ENCODE measurements at places on chromosomes 3 and 15. TPM values are rescaled to one million over a fixed set of nuclear protein-coding genes. Genes with fewer than 3 reads are reported as not detected.

SLC28A2 gene
- not detected for total RNA-seq

ACAN gene
- total RNA-seq = 0.06 TPM

DNA sequence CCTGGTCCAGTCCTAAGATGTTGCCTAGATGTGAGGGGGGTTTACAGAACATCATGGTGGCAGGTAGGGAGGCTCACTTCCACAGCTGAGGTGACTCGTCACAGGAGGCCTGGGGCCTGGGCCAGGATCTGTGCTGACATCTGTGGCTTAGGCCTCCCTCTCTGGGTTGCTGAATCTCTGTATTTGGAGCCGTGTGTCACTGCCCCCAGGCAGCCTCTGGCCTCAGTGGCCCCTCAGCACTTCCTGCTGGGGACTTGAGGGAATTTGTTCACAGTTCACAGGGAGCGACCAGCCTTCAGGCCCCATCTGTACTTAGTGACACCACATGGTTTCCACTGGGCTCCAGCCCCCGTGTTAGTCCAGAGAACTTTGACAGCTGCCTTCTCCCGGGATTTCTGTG lies 41.7 kb upstream of the ADAMTSL3 start:
- DNase-seq = no peak

DNA sequence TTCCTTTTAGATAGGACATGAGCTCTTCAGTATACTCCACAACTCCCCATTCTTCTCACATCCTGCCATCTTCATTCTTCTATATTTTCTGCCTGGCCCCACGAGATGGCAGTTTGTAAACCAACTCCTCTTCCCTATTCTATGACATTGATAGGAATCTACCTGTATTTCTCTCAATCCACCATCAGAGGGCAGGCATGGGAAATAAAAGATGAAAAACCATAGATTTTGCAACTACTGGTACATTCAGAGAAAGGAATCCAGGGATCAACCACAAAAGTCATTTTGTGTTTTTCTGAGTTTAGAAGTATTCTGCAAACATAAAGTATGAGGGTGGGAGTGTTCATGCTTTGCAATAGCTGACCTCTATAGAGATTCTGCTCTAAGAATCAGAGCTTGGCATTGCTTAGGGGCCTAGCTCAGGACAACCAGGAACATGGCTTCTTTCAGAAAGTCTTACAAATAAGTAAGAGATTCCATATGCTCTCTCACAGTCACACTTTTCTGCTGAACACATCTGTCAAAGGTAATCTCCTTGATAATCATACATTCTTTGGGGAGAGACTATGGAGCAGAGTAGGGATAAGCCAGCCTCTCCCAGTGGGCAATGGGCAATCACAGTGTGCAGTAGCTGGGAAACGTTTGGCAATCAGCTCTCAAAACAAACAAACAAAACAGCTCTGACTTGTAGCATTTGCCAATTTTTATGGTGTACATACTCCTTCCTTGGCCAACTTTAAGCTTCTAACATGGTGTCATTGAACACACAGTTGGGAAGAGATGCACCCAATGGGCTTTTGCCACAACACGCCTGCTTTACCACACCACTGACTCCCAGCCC lies 43.1 kb upstream of the SLC25A36 start:
- no peak for DNase-seq

VGLL3 gene
- 26.2 TPM for total RNA-seq

DNA sequence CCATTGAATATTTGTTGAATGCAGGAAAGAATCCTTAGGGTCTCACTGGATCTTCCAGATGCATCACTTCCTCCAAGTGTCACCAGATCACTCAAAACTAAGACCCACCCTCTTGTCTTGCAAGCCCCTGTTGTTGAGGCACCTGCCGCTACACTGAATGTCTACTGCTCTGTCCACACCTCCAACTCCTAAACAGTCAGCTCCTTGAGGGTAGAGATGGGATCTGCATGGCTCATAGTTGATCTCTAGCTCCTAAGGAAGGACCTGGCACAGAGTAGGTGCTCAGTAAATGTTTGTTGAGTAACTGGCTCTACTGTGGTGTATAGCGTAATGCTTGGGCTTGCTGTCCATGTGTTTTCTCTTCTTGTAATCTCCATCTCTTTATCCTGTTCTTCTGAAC lies 8.8 kb downstream of the SLC6A20 start:
- DNase-seq = peak; percentile 77

DNA sequence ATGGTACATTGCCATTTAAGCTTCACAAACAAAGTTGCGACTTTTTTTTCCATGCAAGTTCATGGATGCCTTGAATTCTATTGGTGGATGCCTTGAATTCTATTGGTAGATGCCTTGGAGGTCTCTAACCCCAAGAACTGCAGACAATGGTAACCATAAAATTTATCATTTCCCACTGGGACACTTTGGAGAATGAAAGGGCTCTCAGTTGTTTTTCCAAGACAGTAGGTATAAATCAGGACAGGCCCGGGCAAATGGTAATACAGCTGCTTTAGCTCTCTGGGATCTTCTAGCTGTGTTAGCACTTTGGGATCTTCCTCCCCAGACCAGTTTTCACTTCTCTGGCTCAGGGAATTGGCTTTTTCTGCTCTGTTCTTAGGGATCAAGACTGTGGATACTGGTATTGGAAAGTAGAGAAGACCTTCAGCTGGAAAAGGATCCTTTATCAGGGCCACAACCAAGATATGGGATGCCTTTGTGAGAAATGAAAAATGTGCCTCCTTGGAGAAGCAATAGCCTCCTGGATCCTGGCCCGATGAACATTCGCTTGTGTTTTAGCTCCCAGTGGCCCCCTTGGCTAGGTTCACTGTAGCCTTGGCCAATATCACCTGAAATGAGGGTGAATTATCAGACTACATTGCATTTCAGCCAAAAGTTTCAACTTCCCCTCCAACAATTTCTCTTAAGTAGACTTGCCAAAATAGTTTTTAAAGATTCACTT lies 8.3 kb downstream of the LRRC3B start:
- DNase-seq = no peak

GRCh38 chr3:14458434-14459275 lies 56.2 kb downstream of the SLC6A6 start:
- DNase-seq = no peak

SPINT1 gene
- total RNA-seq = 2.8 TPM

CCR3 gene
- total RNA-seq = not detected
